Fibroblast of skin of left biceps (primary cell): ENCODE measurements at places on chromosomes 1 and 21.

- DNase-seq, result peak; percentile 18
Observed at GRCh38 chr1:43934101-43934985, 742 bp downstream of the ARTN start.

DNA sequence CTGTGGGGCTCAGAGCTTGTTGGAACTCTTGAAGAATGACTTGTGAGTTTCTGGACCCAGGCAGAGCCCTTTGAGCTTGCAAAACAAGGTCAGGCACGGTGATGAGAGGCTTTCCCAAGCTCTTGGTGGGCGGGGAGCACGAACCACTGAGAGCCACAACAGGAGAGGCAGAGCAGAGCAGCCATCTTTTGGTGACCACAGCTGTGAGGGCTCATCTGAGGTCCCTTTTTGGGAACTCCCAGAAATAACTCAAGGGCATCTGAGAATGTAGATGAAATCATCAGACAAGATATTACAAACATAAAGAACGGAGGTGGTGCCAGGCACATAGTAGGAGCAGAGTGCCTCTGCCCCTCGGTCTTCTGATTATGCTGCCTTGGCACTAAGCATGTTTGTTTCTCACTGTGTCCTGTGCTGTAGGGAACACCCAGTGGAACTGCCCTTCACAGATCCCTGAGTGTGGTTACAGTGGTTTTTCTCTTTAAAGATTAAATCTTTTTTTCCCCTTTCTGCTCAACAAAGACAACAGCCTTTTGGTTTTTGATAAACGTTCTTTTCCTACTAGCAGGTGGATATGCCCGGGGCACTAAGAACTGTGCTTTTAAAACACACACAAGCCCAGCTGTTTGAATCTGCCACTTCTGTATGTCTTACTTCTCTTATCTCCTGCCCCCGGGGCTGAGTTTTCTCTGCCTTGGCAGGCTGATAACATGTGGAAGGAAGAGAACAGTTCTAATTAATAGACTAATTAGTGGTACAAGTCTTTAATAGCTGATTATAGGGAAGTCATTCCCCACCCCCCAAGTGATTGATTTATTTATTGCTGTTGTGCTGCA is 37.7 kb downstream of the CD34 start:
- DNase-seq, result no peak

GRCh38 chr1:54362881-54363340 is 43.3 kb downstream of the SSBP3 start:
- DNase-seq, result no peak

DNA sequence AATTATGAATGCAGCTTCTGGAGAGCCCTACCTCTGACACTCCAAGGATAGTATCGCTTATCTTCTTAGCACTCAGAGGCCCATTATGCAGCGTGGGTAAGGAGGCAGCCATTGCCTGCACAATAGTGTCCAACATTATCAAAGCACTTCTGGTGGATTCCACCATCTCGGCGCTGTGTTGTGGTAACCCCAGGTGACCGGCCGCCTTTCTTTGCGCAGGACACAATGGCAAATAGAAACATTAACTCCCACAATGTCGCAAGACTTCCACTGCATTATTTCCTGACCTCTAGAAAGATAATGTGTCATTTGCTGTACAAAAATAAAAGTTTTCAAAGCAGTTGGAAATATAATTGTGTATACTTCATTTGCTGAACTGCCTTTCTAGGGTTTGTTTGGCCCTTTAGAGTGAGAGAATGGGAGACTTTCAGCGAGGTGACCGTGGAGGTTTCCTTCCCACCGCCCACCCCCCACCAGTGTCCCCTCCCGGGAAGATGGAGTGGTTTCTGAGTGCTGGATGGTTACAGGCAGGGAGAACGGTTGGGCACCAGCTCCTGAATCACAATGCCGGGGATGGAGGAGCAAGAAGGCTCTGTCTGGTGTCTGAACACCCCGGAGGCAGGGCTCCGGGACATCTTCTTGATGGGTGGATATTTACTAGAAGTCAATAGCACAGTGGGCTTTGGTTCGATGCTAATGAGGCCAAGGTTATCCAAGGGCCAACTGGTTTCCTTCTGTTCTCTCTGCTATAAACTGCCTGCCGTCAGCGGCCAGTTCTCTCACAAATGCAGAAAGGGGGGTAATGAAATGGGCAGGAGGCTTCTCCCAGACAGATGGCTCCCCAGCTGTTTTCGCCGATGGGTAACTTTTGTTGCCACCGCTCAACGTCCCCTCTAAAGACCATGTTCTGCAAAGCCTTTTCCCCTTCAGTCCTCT is 215.4 kb upstream of the PROX1 start:
- DNase-seq, result no peak

GRCh38 chr1:27284425-27285273 is 37.3 kb upstream of the TMEM222 start:
- peak; percentile 20 for DNase-seq

GRCh38 chr1:62178372-62178771 is 16.3 kb upstream of the L1TD1 start:
- no peak for DNase-seq

DNA sequence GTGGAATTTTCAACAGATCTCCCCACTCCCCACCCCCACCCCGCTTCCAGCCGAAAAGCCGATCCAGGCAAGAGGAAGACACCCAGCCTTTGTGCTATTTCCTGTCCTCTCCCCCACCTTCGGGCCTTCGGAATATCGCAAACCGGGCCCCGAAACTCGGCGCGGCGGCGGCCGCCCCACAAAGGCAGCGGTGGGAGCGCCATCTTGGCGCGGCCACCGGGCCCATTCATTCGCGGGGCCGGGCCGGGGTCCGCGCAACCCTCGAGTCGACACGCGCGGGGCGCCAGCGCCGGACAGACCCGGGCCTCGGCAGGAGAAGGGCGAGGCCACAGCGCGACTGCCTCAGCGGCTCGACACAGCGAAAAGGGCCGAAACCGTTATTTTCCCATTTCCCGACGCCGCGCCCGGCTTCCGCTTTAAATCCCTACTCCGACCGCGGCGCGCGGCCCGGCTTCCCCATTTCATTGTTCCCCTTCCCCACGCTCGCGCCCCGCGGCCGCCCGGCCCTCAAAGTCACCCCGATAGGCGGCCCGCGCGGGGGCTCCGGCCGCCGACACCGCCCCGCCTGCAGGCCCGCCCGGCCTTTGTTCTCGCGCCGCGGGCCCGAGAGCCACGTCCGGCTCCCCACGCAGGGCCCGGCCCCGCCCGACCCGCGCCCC is 911 bp downstream of the GNB1 start:
- DNase-seq, result no peak

- no peak for DNase-seq
Observed at GRCh38 chr1:92832537-92833114, 786 bp downstream of the RPL5 start.

GRCh38 chr1:20698195-20698910 is 19.5 kb downstream of the KIF17 start:
- DNase-seq, result peak; percentile 38

- no peak for DNase-seq
Observed at GRCh38 chr1:41236781-41237180, 5.3 kb downstream of the SCMH1 start.

DNA sequence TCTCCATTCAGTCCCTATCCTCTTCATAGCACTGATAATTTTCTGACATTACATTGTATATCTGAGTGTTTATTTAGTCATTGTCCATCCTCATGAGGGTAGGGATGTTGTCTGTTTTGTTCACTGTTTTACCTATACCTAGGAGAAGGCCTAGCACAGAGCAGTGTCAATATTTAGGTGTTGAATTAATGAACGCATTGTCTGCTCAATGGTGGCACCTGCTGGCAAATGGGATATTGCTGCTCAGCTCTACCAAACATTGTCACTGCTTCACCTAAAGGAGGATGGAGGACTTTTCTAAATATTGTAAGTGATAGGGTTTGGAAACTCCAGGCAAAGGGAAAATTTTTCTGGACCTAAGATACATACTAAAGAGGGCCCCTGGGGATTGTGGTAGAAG is 243.9 kb downstream of the RRAGC start:
- no peak for DNase-seq

- peak; percentile 82 for DNase-seq
Observed at GRCh38 chr1:16351994-16352841, at the start of gene FBXO42. Gene FBXO42 (minus strand): TSS chr1:16352480. CDS start chr1:16315418, 37,062 bp downstream.

- peak; percentile 20 for DNase-seq
Observed at GRCh38 chr1:94463765-94464330, 45.7 kb downstream of the ABCD3 start.

DNA sequence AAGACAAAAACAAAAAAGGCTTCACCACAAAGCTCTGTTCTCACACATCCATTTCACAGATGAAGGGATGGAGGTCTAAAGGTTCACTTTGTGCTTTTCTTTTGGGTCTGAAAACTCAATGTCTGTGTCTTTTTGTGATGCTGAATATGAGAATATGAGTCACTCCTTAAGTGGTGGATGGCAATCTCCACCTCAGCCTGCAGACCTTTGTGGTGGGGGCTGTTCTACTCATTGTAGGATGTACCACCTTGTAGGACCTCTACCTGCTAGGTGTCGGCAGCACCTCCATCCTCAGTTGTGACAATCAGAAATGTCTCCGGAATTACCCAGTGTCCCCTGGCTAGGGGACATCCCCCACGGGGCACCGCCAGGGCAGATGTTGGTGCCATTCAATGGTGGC is 42.8 kb downstream of the UBASH3A start:
- no peak for DNase-seq

- no peak for DNase-seq
Observed at GRCh38 chr1:48979940-48980339, 203.2 kb upstream of the BEND5 start.

DNA sequence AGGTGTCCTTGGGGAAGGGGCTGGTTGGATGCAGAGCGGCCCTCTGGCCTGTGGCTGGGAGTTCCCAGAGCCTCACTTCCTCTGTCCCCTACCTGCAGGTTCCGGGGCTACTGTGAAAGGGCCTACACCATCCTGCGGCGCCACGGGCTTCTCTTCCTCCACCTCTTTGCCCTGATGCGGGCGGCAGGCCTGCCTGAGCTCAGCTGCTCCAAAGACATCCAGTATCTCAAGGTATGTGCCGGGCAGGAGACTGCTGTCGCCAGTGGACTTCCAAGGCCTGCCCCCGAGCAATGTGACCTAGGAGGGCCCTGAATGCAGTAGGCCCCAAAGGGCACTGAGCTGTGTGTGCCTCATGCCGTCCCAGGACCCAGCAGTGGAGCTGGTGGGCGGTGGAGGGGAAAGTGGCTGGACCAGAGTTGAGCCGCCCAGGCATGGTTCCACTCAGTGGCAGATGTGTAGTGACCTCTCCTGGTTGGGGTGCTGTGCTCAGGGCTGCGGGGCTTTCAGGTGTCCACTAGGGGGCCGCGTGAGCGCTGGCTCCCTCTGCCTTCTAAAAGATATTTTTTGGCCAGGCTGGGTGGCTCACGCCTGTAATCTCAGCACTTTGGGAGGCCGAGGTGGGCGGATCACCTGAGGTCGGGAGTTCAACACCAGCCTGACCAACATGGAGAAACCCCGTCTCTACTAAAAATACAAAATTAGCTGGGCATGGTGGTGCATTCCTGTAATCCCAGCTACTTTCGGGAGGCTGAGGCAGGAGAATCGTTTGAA is 73.4 kb downstream of the PIK3CD start:
- DNase-seq, result no peak
